ENCODE measurements at places on chromosomes 6 and 20.
A peak's percentile ranks its signal among the peaks of the same experiment; 100 is the strongest.

GRCh38 chr6:124604719-124605118 lies 357.5 kb upstream of the RNF217 start:
- no peak for DNase-seq

- DNase-seq = no peak
Measured at GRCh38 chr20:11008444-11009033, 334.7 kb upstream of the JAG1 start.

DNA sequence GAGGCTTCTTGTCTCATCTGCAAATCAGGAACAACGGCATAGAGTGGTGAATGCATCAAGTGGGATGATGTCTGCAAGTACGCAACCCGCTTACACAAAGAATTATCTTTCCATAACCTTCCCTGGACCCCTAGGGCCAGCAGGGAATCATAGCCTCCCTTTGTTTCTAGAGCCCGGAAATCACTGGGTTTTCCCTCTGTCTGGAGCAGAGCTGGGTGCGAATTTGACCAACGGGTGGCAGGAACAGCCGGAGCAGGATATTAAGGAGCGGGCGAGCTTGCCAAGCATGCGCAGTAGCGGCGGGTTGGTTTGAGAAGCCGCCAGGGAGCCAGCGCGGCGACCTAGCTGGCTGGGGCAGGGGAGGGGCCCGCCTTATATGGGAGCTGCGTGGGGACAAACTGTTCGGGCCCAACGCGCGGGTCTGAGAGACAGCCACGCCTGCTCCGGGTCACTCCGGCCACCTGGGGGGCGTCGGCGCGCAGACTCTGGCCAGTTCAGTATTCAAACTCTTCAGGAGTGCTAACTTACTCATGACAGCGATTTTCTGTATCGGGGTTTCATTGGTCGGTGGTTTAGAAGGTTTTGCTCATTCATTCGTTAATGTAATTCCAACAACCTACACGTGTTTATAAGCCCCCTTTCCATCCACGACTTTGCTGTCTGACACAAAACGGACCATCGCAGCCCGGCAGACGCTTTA lies 1.6 kb upstream of the KIF16B start:
- DNase-seq = peak; percentile 80

DNA sequence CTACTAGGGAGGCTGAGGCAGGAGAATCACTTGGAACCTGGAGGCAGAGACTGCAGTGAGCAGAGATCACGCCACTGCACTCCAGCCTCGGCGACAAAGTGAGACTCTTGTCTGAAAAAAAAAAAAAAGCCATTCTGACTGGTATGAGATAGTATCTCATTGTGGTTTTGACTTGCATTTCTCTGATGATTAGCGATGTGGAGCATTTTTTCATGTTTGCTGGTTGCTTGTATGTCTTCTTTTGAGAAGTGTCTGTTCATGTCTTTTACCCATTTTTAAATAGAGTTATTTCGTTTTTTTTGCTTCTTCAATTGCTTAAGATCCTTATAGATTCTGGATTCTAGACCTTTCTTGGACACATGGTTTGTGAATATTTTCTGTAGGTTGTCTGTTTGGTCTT lies 103.5 kb upstream of the SIM1 start:
- no peak for DNase-seq

DNA sequence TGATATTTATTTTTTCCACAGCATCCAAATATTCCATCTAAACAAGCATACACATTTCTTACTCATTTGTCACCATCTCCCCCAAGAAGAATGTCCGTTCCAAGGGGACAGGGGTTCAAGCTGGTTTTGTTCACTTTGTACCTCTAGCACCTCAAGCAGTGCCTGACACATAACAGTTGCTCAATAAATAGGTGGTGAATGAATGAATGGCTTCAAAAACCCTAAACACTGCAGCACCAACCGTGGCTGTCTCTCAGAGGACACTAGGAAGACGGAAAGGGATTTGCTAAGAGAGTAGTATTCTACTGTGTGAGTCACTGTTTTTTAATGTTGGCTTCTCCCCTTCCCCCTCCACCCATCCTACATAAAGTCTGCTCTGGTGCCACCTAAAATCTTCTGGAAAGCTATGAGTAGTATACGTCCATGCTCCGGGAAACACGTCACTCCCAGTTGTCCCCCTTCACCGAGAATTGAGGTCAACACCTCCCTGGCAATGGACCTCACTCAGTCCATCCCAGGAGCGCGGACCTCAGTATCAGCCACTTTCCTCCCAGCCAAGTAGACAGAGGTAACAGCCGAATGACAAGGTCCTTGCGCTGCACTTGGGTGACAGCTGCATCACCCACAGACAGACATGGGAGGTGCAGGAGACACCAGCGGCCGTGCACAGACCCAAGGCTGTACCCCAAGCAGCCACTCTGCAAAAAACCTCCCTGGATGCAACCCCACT lies 107.4 kb downstream of the PREX1 start:
- DNase-seq = no peak

DNA sequence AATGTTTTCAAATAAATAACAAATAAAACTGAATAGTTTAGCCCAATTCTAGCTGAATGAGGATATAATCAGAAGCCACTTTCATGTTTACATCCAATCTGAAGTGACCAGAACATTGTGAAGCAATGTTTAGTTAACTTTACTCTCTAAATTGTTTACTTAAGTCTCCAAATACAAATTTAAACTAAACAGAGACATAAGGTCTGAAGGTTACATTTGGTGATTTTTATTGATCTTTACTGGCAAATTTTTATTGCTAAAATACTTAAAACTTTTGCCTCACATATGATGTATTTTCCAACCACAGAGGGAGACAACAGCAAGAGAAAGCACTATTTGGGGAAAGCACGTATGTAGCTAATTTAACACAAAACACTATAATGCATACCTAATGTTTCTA lies 106.8 kb upstream of the THEMIS start:
- peak; percentile 69 for DNase-seq

Data from fibroblast of gingiva (primary cell).